H7 (cell line): ENCODE measurements at places on chromosomes 2 and 18. TPM values are rescaled to one million over a fixed set of nuclear protein-coding genes. Genes with fewer than 3 reads are reported as not detected.

The LYPD1 gene
- total RNA-seq = 5.7 and 7.3 TPM in 2 replicates

DNA sequence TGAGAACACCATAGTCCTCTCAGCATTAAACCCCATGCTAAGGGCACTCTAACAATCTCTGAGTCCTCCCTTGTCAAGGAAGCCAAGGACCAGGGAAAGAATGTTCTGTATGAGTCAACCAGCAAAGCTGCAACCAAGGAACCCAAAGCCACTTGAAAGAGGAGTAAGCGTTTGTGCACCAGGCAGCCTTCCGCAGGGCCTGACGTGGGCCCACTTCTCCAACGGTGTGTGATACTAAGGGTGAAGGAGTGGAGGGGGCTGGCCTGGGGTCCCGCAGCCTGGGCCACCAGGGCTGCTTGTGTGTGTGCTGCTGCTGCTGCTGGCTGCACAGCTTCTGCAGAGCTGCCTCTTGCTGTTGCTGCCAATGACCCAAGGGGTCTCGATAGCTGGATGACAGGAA, 30.1 kb upstream of the GALNT14 start:
- DNase-seq = no peak

DNA sequence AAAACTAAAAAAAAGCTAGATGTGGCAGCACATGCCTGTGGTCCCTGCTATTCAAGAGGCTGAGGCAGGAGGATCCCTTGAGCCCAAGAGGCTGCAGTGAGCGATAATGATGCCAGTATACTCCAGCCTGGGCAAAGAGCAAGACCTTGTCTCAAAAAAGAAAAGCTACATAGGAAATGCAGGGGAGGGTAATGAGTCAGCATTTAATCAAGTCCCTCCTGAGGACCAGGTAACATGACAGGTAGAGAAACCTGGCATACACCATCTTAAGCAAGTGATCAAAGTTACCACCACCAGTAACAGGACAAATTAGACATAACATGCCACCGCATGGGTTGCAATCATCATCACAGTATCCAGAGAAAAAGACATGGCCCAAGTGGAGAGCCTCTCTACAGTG, 25.8 kb downstream of the MYO5B start:
- DNase-seq = no peak

DNA sequence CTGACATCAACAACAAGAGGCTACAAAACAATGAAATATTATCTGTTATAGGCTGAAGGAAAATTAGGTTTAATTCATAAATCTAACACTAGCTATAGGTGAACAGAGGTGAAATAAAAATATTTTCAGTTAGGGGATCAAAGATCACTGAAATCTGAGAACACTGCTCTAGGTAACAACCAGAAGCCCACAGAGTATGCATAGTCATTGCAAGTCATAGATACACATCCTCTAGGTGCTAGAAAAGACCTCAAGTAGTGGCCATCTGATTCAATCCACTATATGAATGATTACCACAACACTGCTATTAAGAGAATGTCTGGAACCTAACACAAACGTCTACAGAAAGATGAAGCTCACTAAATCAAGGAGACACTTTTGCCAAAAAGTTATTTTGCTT, 264.6 kb upstream of the CYP26B1 start:
- no peak for DNase-seq

DNA sequence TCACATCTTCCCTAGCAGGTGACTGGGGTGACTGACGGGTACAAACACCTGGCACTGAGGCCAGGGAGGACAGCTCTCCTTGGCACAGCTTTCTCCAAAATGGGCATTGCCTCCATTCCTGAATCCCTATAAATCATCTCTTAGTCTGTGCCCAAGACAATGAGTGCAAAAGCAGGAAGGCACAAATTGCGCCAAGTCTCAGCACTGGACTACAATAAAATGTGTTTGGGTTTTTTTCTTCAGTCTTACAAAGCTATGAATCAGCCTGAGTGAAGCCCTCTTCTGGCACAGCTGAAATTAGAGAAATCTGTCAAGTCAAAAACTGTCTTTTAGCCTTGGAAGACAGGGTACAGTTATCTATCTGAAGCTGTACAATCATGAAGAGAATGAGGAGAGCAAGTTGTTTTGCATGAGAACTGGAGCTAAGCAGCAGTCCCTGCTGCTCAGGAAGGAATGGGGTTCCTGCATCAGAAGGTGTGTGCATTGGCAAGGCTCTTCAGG, 90.8 kb downstream of the EPB41L3 start:
- DNase-seq = no peak

The FRZB gene
- total RNA-seq = 0.15 and 1.5 TPM in 2 replicates

DNA sequence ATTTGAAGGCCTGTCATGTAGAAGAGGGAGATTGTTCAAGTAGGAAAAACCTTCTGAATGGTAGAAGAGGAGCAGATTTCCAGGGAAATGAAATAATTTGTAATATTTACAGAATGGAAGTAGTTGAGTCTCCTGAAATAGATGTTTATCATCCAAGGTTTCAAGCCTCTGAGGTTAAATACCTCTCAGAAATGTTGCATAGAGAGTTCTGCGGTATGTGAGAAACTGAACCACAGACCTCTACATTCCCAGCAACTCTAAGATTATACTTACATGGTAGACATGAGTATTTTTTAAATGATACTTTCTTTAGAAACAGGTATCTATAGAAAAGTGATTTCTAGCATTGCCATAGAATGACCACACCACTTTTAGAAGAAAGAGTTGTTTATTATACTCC, 379.8 kb upstream of the FANCL start:
- no peak for DNase-seq

DNA sequence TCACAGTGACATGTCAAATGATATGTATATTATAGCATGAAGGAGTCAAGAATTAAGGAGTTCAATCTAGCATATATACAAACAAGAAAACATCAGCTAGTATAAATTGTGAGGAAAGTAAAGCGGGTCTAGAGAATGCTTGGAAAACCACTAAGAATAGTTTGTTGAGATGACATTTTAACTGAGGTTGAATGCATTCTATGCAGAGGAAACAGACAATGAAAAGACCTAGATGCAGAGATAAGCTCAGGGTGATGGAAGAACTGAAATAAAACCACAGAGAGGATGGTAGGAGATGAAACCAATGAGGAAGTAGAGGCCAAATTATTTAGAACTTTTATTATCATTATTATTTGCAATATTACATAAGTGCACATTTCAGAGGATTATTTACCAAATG, 803.6 kb upstream of the FANCL start:
- no peak for DNase-seq

GRCh38 chr2:107338059-107338458, 452.1 kb upstream of the ST6GAL2 start:
- DNase-seq = no peak

DNA sequence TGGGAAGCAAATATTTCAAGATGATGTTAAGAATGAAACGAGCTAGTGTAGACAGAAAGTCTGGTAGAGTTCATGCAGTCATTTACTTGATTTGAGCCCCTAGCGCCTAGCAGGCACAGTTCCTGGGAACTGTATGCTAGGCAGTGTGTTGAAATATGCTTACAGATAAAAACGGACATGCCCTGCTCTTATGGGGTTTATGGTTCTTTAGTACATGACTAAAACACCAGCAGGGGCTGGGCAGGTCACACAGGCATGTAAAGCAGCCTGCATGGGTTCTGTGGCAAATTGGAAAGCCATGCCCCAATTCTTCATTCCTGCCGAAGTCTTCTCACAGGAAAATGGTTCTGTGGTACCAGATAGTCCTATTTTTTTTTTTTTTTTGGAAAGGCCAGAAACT, 27.3 kb upstream of the MGAT5 start:
- no peak for DNase-seq

DNA sequence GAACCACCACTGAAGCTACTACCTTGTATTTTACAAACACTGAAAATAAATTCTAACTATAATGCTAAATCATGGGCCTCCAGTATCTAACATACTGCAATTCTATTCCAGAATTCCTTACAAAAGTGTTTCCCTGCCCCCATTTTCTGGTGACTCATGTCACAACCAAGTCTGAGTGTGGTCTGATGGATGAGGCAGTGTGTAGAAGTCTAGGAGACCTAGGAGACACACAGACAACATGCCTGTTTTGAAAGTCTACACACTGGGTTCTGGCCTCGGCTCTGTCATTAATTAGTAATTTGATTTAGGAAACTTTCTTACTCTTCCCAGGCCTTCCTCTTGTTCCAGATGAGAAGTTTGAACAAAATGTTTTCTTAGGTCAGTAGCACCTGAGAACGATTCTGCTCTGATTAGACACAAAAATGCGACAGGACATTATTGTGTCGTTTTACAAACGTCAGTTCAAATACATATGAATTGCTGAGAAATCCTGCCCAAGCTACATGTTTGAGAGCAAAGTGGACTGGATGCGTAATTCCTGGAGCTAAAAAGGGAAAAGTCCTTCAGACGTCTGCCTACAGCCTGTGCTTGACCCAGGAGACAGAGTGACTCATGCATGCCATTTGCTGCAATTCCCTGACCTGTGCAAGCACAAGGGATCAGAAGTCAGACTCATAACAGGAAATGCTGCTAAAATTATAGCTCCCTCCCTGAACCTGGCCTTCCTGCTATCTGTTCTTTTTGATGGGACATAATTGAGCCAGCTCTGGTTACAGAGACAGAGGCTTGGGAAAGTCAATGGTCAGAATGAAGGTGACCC, 494.4 kb downstream of the SOX11 start:
- no peak for DNase-seq

DNA sequence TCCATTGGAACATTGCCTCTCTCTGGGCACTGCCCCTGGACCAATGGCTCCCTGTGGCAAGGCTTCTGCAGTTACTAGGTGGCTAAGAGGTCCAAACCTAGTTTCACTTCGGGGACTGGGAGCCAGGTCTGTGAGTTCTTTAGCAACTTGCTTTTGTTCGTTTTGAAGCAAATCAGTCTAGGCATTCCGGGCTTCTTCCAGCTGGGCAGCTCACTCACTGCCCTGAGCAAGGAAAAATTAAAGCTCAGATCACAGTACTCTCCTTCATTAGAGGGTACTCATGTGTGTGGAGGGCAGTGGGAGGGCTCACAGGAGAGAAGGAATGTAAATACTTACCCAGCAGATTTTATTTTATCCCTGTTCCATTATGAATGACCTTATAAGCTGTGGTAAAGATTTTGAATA, 80.3 kb downstream of the SPP2 start:
- no peak for DNase-seq

DNA sequence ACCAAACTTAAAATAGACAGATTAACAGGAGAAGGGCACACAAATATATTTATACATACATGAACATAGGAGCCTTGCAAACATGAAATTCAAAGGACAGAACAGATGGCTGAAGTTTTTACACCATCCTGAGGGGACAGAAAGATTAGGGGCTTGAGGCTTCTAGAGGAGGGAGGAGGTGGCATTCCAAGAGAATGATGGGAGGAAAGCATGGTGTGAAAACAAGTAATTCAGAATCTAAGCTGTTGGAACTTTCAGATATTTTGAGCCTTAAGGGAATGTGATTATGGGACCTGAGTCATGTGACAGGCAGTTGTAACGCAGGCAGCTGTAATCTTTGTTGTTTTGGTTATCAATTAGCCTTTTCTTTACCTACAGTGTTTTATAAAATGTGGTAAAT, 225.2 kb upstream of the SPOPL start:
- peak; percentile 13 for DNase-seq

DNA sequence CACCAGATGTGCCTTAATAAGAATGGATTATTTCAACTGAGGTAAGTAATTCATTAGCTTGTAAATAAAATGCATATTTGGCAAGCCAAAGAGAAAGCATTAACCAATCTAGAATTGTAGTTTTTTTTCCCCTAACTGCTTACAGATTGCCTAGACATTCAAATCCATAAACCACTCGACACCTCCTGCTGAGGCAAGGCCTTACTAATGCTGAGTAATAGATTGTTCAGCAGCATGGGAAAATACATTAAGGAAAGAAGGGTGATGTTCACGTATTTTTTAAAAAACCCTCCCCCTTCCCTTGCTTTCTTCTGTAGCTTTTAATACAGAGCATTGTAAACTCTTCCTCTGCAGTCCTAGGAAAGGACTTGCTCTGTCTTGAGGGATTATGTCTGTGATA, 17.0 kb upstream of the LINC00305 start:
- DNase-seq = no peak

GRCh38 chr2:160332318-160332717, 132.2 kb upstream of the ITGB6 start:
- no peak for DNase-seq

- DNase-seq = peak; percentile 64
Measured at GRCh38 chr2:20450201-20450999, 3.5 kb downstream of the RHOB start.

- DNase-seq = no peak
Measured at GRCh38 chr2:22273853-22274252, 1111.1 kb upstream of the KLHL29 start.

The C2orf81 gene
- total RNA-seq = 0.83 and 1.6 TPM in 2 replicates

DNA sequence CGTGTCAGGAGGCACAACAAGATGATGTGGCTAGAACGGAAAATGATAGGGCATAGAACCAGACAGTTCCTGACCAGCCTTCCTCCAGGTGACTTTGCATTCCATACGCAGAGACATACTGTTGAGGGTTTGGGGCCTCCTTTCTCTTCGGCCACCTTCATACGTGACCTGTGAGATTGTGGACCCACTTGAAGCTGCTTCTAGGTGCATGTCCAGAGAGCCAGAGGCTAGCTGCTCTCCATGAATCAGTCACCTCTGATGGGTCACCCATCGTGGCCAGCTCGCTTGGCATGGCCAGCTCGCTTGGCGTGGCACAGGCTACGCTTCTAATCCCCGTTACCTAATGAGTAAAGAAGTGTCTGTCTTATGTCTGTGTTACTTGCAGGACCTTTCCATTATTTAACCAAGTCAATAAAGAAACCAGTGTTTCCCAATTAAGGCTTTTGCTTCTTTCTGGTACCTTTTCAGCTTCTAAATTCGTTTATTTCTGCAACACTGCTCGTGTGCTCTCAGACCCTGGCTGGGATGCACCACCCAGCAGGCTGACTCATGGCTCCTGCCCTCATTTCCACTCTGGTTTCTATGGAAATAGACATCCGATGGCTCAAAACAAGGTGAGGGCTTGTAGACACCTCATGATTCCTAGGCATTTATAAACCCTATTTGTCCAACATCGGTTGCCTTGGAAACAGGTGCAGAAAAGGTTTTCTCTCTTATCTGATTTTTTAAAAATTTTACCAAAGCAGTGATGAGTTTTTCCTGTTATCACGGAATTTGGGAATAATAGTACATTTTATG, 86.7 kb upstream of the B3GNT7 start:
- DNase-seq = no peak

The SPP2 gene
- not detected in 2 replicates for total RNA-seq

- DNase-seq = no peak
Measured at GRCh38 chr2:58215429-58215828, 25.7 kb downstream of the FANCL start.

- no peak for DNase-seq
Measured at GRCh38 chr18:45169610-45170009, 445.7 kb upstream of the SLC14A2 start.

- DNase-seq = no peak
Measured at GRCh38 chr2:223107825-223108224, 55.8 kb downstream of the KCNE4 start.

The RUFY4 gene
- total RNA-seq = not detected in 2 replicates

DNA sequence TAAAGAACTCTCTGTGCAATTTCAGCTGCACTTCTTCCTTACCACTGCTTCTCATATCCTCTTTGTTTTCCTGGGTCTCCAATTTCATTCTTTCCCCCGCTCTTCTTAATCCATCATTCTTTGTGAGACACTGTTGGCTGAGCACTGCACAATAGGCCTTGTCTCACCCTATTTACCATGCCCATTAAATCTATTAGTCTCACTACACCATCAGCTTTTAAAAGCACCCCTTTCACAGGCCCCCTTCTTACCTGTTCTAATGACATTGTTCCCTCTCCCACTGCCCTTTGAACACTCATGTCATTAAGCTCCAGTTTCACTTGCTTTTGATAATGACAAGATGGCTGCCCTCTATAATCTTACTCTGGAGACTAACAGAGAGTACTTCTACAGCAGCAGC, 404.1 kb upstream of the ACVR2A start:
- DNase-seq = no peak
